ENCODE measurements at places on chromosomes 12 and 14. TPM values are rescaled to one million over a fixed set of nuclear protein-coding genes. Genes with fewer than 3 reads are reported as not detected.

GRIN2B gene
- 0.07 TPM for polyA plus RNA-seq

ACSS3 gene
- 7.6 TPM for polyA plus RNA-seq

ABCC9 gene
- 86.1 TPM for polyA plus RNA-seq

TSPAN19 gene
- not detected for polyA plus RNA-seq

C12orf57 gene
- 121 TPM for polyA plus RNA-seq

ZNF605 gene
- 14.3 TPM for polyA plus RNA-seq

EFS gene
- polyA plus RNA-seq: 51.5 TPM

CLEC1B gene
- 0.18 TPM for polyA plus RNA-seq

KRT83 gene
- not detected for polyA plus RNA-seq

PSMD9 gene
- polyA plus RNA-seq: 47.5 TPM

ACOT6 gene
- polyA plus RNA-seq: not detected

CLEC2B gene
- polyA plus RNA-seq: 2.4 TPM

EMP1 gene
- 217 TPM for polyA plus RNA-seq

AVPR1A gene
- polyA plus RNA-seq: 5.7 TPM

OTOGL gene
- 0.26 TPM for polyA plus RNA-seq

SYNDIG1L gene
- not detected for polyA plus RNA-seq

TMEM119 gene
- polyA plus RNA-seq: 45.0 TPM

NEMP1 gene
- 22.9 TPM for polyA plus RNA-seq

FAM90A1 gene
- polyA plus RNA-seq: 0.77 TPM

FOXG1 gene
- polyA plus RNA-seq: 0.12 TPM

KLHL33 gene
- 0.87 TPM for polyA plus RNA-seq

FGF6 gene
- 15.4 TPM for polyA plus RNA-seq

TAS2R7 gene
- not detected for polyA plus RNA-seq

ASB2 gene
- 33.7 TPM for polyA plus RNA-seq

PLEKHG7 gene
- 0.47 TPM for polyA plus RNA-seq

KSR2 gene
- polyA plus RNA-seq: 0.04 TPM

HCAR3 gene
- 0.57 TPM for polyA plus RNA-seq

KITLG gene
- polyA plus RNA-seq: 21.0 TPM

MAP1LC3B2 gene
- polyA plus RNA-seq: 5.0 TPM

KLHDC1 gene
- polyA plus RNA-seq: 4.8 TPM

SDR9C7 gene
- 0.62 TPM for polyA plus RNA-seq

CFAP73 gene
- polyA plus RNA-seq: not detected

POTEG gene
- not detected for polyA plus RNA-seq

CEBPE gene
- polyA plus RNA-seq: 0.25 TPM

P3H3 gene
- polyA plus RNA-seq: 52.6 TPM

KERA gene
- 41.0 TPM for polyA plus RNA-seq

Measured in muscle of back (tissue), 13 donors.